Neural crest cell (in vitro differentiated cells): ENCODE measurements at places on chromosomes 3 and 15.

GRCh38 chr3:2823031-2823430 lies 287.1 kb downstream of the IL5RA start:
- no peak for DNase-seq

- DNase-seq, result no peak
These were observed 9.3 kb upstream of the TM4SF18 start for GRCh38 chr3:149342413-149343380.

GRCh38 chr3:4812591-4812990 lies 166.6 kb upstream of the BHLHE40 start:
- no peak for DNase-seq

GRCh38 chr3:100725935-100726513 lies 16.7 kb downstream of the TFG start:
- DNase-seq, result no peak

DNA sequence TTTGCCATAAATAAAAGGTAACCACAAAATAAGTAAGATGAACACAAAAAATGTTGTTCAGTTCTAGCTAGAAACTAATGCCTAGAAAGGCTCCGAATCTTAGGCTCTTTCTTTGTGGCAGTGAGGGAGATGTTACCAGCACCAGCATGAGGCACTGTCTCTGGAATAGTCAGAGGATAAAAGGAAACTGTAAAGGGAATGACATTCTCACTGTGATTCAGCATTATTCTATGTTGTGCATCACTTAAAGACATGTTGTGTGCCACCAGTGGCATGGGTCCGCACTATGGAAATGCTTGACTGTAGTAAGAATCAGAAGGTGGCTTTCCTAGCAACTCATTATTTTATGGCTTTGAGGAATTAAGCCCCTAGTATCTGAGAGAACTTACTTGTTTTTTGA lies 70.8 kb downstream of the SEC22A start:
- no peak for DNase-seq

- DNase-seq, result no peak
These were observed 233.5 kb upstream of the AGTR1 start for GRCh38 chr3:148464246-148464645.

- DNase-seq, result no peak
These were observed 61.9 kb downstream of the HMG20A start for GRCh38 chr15:77482570-77482969.

DNA sequence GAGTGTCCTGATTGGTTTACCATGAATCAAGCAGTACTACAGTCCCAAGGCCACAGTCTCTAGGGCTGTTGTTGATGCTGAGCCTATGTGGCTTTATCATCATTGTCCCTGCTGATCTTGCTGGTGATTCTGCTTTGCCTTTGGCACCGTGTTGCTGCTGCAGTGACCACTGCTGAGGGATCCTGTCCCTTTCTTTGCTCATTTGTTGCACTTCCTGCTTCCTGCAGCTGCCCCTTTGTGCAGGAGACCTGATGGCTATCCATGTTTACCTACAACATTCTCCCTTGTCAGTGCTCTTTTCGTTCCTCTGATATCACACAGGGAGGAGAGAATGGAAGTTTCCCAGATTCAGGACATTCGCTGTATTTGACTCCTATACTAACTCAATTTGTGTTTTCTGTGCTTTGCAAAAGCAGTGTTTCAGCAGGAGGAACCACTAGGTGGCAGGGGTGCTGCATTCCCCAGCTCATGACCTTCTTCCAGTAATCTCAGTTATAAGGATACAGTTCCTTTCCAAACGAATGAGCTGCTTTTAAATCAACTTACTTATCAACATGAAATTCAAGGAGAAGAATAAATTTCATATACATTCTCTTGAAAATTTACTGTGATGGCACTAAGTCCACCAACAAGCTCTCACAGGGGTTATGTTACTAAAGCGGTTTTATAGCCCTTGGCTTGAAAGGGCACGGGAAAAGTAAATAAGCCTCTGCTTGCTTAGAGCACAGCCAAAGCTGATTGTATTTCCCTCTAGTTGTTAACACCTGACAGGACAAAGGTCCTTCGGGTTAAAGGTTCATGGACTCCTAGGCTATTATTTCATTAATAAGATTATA lies 9.7 kb upstream of the THUMPD3 start:
- peak; percentile 59 for DNase-seq

GRCh38 chr3:46930166-46930944 lies 46.2 kb downstream of the CCDC12 start:
- no peak for DNase-seq

DNA sequence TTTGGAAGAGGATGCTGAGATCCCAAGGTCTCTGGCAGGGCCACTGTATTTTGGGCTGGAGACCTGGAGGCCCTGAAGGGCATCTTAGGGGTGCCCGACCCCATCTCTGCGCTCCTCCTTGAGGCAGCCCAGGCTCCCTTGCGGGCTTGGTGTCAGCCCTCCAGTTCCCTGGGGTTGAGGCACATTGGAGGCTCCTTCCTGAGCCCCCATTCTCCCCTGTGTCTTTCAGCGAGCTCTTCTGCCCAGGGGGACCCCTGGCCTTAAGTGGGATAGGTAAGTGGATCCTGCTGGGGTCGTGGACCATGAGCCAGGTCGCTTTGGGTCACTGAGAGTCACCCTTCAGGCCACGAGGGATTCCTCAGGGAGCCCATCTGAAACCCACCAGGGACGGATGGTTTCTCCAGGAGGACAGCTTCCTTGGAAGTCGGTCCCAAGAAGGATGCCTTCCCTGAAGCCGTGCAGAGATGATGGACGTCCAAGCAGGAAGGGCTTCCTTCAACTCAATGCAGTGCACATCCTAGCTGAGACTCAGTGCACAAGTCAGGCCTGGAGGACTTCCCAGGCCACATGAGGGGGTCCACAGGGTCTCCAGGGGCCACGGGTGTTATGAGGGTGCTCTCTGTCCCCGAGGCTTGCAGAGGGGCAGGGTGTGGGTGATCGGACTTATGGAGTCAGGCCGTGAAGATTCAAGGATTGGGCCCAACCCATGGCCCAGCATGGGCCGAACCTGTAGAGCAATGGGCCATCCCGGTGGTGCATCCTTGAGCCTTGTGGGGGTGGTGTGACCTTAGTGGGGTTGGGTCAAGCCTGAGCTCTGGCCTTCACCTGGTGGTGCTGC lies 224.3 kb downstream of the SNRPN start:
- DNase-seq, result no peak

DNA sequence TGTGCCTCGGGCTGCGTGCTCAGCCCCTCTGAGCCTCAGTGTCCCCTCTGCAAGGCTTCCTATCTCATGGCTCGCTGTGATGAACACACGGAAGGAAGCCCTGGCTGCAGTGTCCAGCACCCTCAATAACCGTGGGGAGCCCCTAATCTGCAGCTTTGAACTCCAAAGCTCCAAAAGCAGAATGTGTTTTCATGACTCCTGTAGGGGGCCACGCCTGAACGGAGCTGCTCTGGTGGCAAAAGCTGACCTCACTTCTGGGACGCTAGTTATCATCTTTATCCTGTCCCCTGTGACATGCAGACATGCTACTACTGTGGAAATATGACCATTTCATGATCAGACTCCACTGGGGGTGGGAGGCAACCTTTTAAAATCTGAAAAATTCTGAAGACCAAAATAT lies 98.8 kb downstream of the SEC22A start:
- DNase-seq, result no peak

DNA sequence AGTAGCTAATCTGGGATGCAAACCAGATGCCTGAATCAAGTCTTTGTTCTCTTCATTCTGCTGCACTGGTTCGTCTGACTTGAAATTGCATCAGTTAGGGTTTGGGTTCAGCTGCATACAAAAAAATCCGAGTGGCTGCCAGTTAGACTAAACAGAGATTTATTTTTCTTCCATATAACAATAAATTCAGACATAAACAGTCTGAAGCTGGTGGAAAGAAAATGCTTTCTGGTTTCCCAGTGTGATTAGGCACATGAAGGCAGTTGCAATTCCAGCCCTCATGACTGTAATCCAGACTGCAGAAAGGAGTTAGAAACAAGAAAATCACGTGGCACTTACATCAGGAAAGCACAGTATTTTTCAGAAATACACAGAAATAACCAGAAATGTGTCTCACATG lies 930.7 kb downstream of the MCTP2 start:
- DNase-seq, result no peak

DNA sequence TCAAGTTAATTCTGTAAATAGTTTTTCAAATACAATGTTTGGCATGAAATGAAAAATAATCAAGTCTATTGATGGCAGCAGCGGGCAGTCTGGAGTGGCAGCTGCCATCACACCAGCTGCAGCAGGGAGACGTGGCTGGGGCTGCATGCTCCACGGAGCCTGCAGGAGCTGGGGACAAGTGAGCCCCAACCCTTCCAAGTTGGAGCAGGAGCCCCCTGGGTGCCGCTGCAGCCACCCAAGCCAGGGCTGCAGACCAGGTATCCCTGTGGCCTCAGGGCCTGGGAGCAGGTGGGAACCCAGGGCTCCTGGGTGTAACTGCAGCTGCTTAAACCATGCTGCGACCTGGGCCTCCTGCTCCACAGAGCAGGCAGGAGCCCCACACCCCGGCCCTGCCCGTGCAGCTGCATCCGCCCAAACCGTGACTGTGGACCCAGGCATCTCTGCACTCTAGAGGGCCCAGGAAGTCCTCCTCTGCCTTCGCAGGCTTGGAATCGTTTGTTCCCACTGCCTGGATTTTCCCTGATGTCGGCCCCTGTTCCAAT lies 257.4 kb downstream of the PLOD2 start:
- no peak for DNase-seq

GRCh38 chr3:127688416-127689265 lies 15.9 kb downstream of the ABTB1 start:
- no peak for DNase-seq

- no peak for DNase-seq
These were observed 56.3 kb downstream of the TNFAIP8L3 start for GRCh38 chr15:51038162-51038973.

DNA sequence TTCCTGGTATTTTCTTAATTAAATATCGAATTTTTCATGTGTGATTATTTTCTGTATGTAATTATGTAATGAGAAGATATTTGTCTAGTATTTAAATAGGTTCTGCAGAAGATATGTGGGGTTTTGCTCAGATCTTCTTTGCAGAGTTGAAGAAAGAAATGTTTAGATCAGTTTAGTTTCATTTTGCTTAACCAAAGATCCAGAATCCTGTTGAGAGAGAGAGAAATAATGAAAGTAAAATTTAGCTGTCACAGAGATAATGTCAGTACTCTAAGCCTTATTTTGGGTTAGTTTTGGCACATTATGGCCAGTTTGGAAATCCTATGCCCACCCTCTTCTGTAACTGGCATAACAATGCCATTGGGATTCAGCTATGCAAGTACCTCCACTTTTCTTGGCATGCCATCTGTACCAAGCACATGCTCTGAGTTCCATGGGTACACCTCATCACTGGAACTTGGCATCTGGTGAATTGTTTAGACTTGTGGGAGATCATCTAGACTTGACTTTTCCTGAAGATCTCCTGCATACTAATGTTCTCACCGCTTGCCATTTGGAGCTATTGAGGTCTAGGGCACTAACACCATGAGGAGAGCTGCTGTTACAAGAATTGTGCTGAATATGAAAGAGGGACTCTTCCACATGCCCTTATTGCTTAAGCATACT lies 30.9 kb downstream of the PLSCR1 start:
- no peak for DNase-seq

GRCh38 chr3:189698811-189699210 lies 67.6 kb downstream of the TP63 start:
- no peak for DNase-seq

DNA sequence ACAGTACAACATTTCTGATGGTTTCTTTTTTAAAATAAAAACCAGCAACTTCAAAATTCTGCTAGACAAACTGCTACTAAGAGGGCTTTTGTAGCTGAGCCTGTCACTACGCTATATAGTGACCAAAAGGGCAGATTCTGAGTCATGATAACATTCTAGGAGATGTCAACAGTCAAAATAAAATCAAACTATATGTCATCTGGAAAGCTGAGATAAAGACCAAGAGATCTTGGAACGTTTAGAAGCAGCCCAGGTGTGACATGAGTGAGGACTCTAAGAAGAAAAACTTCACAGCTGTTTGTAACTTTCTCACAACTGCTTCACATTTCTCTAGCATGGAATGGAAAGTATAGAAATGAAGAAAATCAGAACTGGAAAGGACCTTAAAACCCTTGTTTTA lies 84.6 kb downstream of the FILIP1L start:
- DNase-seq, result no peak

DNA sequence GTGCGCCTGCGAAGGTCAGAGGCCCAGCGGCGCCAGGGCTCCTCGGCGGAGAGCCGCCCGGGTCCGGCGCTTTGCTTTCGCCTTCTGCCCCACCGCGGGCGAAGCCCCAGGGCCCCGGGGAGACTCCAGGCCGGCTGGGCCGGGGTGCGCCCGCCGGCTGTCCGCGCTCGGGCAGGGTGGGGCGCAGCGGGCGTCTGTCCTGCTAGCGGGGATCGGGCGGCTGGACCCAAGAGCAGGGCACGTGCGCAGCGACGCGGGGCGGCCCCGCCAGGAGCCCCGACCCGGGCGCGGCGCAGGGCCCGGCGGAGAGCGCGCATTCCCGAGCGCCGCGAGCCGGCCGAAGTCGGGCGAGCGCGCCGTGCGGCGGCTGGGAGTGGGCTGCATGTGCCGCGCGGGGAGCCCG lies 569 bp upstream of the ALDH1A3 start:
- DNase-seq, result no peak

DNA sequence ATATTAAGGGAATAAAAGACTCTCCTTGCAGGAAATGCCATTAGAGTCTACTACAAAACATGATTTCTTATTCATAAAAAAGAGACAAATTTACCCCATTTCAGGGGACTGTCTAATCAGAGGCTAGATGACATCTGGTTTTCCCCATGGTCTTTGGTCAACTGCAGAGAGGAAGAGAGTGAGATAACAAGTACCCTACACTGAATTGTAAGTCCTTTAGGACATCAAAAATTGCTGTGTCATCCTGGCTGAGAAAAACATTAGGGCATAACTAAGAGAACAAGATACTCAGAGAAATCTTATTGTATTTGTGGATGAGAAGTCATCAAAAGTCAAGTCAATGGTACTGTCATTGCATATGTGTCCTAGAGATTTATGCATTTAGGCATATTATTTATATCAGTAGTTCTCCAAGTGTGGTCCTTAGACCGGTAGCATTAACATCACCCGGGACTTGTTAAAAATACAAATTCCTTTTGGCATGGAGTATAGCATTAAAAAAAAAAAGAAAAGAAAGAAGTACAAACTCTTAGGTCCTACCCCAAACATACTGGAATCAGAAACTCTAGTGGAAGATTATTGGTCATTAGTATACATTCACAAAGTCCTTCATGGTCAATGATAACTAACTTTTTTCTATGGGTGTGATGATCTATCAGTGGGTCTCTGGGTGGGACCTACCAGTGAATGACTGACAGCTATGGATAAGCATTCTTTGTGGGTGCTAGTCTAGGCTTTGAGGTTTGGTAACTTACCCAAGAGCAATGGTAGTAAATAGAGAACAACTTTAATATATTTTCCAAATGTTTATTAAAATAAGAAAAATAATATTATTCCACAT lies 29.0 kb upstream of the TBC1D5 start:
- no peak for DNase-seq

GRCh38 chr3:111965484-111965883 lies 13.3 kb upstream of the ABHD10 start:
- no peak for DNase-seq
